ENCODE measurements at places on chromosomes 2 and 18.

DNA sequence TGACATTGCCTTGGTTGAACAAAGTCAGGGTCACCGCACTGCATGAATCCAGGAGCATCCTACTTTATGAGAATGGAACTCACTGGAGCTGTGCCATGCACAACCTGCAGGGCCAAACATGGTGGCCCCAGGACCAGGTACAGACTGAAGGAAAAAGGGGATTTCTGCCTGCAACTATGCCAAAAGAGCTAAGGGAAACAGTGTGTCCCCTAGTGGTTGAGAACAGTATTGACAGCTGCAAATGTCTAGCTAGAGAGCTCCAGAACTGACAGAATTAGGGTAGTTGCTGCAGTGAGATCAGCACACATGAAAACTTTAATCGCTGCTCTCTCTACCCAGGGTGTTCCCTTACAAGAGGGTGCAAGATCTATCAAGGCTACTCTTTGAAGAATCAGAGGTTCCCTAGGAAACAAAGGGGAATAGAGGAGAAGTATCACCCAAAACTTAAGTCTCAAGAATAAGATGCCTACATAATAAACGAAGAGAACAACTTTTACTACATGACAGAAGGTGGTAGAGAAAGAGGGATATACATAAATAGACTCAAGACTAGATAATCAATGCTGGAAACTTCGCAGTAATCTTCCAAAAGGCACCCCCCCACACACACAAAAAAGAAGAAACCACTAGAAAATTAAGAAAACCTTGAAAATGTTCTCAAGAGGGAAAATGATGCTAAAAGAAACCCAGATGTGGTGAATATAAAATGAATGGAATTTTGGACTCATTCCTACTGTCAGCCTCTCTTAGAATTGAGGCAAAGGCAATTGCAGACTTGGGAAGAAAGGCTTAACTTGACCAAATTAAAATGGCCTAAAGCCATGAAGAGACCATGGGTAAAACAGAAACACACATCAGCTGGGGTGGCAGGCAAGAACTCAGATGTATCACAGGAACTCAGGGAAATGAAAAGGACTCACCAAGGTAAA lies 43.6 kb upstream of the IHH start:
- DNase-seq = no peak

- DNase-seq = no peak
These were observed 2.4 kb downstream of the MAP4K4 start for GRCh38 chr2:101699755-101700461.

GRCh38 chr2:128416806-128417205 lies 98.1 kb upstream of the HS6ST1 start:
- no peak for DNase-seq

DNA sequence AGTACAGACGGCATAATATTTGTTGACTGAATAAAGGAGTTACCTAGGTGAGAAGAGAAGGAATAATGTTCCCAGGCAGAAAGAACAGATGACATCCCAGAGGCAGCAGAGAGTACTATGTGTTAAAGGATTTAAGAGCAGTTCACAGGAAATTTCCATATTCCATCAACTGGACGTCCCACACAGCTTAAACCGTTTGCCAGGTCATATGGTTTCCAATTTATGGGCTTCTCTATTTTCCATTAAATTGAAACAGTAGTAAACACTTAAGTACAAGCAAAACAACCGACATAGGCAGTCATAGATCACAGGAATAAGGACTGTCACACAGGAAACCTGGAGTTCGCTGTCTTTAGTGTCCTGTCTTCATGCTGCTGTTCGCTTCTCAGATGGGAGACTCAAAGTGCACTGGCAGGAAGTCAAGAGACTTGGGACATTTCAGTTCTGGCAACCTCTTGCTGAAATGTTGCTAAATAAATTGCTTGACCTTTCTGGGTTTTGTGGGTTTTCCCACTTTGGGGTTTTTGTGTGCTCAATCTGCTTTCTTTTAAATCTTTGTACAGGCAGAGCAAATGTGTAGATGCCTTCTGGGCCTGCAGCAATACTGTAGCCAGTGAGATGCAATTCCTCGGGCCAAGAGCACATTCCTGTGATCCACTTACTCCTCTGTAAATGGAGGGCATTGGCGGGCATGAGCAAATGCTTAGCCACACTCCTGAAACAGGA lies 5.8 kb upstream of the PIEZO2 start:
- no peak for DNase-seq

DNA sequence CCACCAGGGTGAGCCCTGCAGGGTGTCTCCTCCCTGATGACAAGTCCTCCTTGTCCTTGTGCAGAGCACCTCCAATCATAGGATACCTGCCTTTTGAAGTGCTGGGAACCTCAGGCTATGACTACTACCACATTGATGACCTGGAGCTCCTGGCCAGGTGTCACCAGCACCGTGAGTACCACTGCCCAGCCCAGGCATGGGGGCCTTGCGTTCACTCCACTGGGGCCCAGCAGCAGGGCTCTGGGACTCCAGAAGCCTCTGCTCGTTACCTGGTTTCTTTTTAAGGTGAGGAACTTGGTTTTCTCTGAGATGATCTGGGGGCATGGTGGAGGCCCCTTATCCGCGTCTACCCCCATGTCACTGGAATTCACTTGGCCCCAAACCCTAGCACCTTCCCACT lies 36.5 kb upstream of the RPL31 start:
- no peak for DNase-seq

GRCh38 chr2:184730288-184730687 lies 132.0 kb downstream of the ZNF804A start:
- DNase-seq = no peak
